ENCODE measurements at places on chromosomes 5 and 9.

DNA sequence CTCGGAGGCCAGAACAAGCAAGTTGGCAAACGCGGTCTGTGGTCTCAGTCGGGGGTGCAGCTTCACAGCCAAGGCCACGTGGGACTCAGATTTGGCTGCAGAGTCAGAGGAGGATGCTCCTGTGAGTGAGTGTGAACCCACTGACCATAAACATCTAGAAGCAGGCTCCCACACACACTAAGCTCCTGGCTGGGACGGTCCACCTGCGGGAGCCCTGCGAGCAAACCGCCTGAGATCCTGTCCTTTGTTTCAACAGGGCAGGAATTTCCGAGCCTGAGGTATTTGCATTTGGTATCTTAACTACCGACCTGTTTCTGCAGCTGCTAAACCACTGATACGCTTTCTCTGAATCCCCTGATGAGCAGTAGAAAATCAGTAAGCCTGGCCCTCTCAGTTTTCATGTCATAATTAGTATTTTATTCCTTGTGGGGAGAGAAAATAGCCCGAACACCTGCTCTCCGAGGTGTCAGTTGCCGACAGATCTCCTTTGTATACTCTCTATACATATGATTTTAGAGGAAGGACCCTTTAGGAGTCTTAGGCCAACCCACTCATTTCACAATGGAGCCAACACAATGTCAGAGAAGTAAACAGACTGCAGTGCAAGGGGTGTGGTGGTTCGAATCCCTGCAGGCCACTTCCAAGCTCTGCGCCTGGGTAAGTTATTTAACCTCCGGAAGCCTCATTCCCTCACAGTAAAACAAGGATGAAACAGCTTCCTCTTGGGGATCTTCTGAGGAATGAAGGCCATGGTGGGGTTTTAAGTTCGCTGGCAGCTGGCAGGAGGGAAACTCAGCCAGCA is 40.9 kb upstream of the PWWP2A start:
- DNase-seq = no peak

GRCh38 chr9:113548221-113549041 is 84.9 kb downstream of the RGS3 start:
- no peak for DNase-seq

DNA sequence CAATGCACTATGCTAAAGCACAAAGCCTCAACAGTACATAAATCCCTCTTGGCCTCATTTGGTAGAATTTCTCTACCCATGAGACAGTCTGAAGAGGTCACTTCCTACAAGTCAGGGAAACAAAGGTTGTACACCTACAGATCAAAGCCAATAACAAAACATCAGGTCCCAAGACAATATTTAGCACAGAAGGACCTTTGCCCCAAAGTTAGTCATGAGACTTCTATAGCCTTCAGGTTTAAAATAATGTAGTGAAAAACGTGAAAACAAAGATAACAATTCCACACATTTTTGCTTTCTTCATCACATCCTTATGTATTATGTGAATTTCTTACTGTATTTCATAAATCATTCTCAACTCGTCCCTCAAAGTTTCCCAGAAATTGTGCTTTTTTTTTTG is 15.8 kb downstream of the AFF4 start:
- no peak for DNase-seq

GRCh38 chr5:127649018-127649439 is at the start of gene CTXN3:
CTXN3 (plus strand) TSS chr5:127649082; CDS start chr5:127657522, 8,440 bp downstream.
- no peak for DNase-seq

DNA sequence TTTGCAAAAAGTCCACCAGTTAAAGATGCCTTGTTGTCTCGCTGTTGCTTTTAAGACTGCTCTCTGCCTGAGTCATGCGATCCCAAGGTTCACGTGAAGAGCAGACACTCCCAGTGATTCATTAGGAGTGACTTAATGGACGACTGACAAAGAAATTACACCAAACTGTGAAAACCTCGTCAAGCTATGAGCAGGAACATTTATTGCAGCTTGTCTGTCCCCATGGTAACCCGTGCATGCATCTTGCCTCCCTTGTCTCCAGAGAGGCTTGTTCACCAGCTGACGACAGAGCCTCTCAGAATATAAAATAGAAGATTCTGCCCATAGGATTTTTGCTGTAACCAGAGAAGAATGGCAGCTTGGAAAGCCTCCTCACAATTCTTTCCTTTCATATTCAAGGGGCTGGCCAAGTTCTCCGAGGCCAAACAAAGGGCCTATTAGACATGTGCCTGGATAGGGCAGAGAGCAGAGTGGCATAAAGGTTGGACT is 352.7 kb downstream of the SPOCK1 start:
- DNase-seq = no peak

DNA sequence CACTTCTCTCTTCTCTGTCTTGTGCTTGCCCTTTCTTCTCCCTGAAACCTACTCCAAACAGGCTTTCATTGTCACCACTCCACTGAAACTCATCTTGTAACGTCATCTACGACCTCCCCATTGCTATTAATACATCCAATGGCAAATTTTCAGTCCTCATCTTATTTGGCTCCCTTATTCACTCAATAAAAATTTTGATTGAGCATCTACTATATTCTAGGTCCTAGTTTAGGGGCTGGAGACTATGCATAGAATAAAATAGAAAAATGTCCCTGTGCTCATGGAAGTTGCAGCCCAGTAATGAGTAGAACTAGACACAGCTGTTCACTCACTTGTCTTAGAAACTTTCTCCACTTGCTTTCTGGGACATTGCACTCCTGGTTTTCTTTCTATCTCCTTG is 24.9 kb upstream of the FSTL4 start:
- no peak for DNase-seq

DNA sequence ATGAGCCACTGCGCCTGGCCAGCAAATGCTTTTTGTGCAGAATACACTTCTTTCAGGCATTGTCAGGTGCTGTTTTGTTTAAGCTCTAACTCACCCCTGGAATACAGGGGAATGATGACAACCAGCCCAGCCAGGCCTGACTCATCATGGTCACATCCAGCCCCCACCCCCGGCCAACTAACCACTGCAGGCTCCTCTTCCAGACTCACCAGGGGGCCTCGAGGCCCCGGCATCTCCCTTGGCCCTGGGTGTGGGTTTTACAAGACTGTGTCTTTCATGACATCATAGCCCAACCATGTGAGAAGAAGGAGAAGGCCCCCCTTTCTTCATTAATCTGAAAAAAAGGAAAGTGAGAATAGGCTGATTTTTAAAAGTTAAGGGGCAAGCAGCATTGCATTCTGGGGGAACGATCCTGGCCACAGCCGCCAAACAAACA is 35.5 kb downstream of the OLFML2A start:
- DNase-seq = no peak

DNA sequence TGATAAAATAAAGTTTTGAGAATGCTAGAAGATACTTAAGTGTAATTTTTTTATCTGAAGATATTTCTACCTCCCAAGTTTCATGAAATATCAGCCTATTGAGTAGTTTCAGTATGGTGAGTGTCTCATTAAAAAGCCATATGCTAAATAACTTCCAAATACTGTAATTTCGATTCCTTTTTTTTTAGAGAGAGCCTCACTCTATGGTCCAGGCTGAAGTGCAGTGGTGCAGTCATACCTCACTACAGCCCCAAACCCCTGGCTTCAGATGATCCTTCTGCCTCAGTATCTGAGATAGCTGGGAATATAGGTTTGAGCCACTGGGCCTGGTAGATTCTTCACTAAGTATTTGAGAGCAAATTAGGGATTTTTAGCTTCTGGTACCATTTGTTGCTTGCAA is 24.5 kb downstream of the CDC42SE2 start:
- no peak for DNase-seq

DNA sequence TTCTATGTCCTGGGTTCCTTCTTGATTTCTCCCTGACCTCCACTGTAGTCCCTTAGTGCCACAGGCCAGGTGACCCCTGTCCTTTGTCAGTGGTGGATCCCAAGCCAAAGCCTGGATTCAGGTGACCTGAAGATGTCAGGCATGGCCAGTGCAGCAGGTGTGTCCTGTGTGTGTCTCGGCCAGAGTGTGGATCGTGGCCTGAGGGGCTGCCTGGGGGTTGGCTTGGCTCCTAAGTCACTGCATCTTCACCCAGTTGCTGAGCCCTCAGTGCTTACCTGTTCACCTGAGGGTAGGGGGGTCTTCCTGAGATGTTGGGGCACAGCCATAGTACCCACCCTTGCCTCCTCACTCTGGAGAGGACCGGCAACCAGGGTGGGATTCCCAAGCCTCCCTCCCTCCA is 61.8 kb upstream of the PITX1 start:
- no peak for DNase-seq

DNA sequence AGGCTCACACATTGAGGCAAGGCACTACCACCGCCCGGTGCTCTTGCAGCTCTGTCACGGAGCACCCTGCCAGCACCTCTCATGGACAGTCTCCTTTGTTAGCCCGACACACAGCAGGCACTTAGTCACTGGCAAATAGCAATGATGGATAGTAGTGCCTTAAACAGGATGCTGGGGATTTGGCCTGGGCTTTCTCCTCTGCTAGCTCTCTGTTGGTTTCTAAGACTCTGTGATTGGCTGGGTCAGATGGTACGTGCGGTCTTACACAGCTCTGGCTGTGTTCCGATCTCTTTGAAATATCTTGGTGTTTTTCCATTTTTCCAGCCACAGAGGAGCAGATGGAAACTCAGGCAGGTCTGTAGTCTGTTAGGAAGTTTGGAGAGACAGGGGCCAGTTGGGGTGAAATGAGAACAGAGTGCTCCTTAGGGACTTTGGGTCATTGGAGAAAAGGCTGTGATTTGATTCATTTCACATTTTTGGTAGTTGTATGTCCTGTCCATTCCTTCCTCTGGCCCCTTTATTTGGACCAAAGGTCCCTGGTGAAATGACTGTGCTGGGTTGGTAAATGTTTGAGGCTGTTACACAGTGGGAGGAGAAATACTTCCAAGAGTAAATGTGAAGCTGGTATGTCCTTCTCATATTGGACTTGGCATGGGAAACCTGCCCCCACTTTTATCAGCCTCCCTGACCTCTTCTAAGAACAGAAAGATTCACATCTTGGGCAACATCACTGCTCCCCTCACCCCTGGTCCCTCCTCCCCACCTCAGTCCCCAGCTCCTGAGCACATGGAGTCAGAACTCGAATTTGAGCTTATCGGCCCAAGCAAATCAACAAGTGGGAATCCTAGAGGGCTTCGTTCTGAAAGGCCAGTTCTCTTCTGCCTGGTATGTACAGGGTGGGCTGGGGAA is 3.4 kb downstream of the SMIM3 start:
- no peak for DNase-seq

GRCh38 chr5:3430691-3431090 is 164.9 kb upstream of the IRX1 start:
- DNase-seq = no peak

DNA sequence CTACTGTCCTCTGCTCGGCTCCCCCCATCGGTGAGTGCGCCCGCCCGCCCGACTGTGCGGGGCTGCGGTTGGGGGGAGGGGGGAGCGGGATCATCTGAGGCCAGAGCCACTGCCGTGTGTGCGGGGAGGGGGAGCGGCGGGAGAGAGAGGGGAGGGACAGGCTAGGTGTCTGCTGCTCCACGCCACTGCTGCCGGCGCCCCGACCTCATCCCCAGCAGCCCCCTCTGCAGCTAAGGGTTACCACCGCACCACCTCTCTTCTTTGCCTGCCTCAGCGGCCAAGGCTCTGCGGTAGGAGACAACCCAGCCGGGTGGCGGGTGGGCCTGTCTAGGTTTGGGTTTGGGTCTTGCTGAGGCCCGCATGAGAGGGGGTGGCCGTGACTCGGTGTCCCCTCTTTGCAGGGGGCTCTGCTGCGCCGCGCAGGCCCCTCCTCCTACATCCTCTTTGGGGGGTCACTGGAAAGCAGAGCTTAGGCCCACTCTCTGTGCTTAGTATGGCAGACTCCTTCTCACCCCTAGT is 670 bp upstream of the PURA start:
- DNase-seq = peak; percentile 18

DNA sequence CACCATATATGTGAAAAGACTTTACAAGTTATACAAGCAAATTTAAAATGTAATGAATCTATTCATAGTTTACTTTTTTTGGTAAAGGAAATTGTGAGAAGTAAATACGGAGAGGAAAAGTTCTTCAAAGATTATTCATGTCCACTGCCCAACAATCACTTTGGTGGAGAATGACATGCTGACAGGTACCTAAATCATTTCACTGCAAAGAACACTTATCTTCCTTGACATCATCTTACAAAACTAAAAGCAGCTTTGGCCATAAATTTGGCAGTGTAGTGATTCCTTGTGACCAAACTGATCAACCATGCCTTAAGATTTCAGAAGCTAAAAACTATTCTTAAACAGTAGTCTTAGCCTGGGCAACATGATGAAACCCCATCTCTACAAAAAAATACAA is 42.5 kb downstream of the GOLPH3 start:
- DNase-seq = no peak

DNA sequence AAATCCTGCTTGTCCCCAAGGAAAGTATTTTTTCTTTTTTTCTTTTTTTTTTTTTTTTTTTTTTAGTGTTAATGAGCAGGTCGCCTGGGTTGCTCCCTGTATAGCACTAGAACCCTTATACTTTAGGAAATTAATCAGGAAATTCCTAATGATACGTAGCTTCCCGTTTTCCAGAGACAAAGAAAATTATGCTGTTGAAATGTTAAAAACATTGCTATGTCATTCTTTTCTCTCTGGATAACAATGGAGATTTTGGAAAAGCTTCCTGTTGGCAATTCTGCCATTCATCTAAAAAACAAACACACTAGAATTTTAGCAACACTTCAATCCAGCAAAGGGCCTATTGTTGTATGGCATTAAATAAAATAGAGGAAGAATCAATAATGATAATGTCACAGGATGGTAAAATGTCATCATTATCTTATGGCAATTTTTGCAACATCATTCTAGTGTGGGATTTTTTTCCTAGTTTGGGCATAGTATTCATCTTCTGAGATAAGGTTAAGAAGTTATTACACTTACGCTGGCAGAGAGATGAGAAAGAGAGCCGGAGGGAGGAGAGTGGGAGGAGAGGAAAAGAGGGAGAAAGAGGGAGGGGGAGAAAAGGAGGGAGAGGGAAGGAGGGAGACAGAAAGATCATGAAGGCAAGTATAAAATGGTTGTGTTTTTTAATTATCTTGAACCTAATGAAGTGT is 315.8 kb upstream of the PDE4D start:
- DNase-seq = no peak

DNA sequence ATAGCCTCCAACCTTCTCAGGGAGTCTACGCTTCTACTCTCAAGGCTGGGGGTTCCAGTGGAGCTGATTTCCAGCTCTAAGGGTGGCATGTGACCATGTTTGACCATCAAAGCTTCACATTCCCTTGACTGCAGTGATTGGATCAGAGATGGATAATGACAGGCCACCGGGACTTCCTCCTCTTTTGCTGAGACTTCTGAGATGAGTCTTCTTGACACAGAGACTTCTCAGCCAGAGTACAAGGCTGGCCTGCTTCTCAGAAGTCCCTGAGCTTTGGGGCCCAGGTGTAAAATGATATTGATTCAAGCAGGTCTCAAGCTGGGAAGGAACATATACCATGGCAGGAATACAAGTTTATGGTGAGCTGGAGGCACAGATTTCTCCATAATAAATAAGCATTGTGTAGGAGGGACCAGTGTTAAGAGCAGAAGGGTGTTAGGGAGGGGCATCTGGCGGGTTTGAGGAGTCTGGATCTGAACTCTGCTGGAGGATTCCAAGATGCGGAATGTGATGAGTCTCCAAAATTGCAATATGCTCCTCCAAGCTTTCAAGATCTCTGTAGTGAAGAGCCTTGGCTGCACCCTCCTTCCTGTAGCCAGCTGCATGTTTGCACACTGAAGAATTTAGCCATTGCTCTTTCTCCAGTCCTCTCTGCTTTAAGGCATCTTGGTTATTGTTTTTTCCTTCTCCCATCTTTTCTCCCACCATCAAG is 41.7 kb upstream of the HSD17B4 start:
- DNase-seq = no peak

- no peak for DNase-seq
Observed at GRCh38 chr5:56301069-56301468, 67.9 kb upstream of the ANKRD55 start.
